ENCODE measurements at places on chromosomes 11 and 22. TPM values are rescaled to one million over a fixed set of nuclear protein-coding genes. Genes with fewer than 3 reads are reported as not detected.

- DNase-seq, result no peak
Observed at GRCh38 chr22:35944458-35944857, 84.2 kb downstream of the RBFOX2 start.

GRCh38 chr11:77547863-77548551 is 41.7 kb upstream of the AQP11 start:
- DNase-seq, result no peak

DNA sequence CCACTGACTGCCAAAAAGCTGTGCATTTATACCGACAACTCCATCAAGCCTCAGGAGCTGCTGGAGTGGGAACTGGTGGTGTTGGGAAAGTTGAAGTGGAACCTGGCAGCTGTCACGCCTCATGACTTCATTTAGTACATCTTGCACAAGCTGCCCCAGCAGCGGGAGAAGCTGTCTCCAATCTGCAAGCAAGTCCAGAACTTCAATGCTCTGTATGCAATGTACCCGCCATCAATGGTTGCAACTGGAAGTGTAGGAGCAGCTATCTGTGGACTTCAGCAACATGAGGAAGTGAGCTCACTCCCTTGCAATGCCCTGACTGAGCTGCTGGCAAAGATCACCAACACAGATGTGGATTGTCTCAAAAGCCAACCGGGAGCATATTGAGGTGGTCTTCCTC is at the start of gene SLC22A25:
SLC22A25 (minus strand) TSS at position 67 of the 400 bp plus-strand sequence. CDS start 13,947 bp downstream, outside the sequence.
- DNase-seq, result no peak

GRCh38 chr11:20840341-20840740 is 171.0 kb downstream of the NELL1 start:
- DNase-seq, result no peak

DNA sequence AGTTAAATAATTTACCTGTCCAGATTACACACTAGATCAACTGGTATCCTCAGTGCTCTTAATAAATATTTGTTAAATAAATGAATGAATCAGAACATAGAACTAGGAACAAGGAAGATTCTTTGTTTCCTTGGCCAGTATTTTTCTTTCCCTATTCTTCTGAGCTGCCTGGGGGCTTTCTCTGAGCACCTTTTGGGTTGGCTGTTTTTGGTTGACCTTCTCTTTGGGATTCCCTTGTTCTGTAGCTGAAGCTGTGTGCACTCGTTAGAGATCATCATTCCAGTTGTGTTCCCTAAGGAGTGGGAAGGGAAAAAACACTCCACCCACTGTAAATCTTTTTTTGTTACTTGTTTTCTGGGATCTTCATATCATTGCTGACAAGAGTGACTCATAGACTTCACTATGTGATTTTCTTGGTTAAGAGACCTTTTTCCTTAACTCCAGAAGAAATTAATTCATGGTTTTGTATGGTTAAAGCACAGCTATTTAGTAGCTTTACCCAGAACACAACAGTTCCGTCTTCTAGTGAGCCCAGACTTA is 84.3 kb downstream of the STIM1 start:
- DNase-seq, result no peak

Gene SMIM35
- 0.13 TPM for total RNA-seq

Gene GAB4
- not detected for total RNA-seq

DNA sequence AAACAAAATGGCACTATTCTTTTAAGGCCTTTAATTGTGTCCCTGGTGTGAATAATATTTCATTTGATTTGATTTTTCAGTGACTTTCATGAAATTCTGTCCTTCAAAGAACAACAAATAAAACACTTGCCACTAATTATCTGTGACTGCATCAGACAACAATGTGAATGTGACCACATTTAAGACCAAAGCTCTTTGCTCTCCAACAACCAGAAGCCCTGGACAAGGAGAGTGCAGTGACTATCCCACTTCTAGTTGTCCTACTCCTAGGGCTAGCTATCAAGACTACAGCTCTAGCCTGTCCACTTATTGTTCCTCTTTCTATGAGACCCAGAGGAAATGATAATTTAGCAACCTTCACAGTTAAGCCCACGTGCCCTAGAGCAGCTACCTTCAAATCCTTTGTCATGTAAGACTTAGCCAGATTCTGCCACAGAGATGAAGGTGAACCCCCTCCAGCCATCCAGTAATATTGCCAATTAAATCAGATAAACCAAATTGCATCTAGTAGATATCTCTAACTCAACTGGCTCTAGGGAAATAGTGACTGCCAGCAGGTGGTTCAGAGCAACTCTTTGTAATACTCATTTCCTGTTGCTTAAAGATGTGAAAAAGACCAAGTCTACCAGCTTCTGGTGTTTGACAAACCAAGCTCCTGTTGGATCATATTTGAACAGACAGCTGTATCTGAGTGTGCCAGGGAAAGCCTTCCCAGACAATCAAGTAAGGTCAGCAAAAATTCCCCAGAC is 142.6 kb upstream of the BLID start:
- DNase-seq, result no peak

All from T-helper 17 cell (primary cell).